ENCODE measurements at places on chromosomes 5 and 9. TPM values are rescaled to one million over a fixed set of nuclear protein-coding genes. Genes with fewer than 3 reads are reported as not detected.

Gene SH3RF2
- total RNA-seq, result 2.7 TPM

Gene CCNO
- 0.67 TPM for total RNA-seq

Gene PCDHGA8
- 0.59 TPM for total RNA-seq

DNA sequence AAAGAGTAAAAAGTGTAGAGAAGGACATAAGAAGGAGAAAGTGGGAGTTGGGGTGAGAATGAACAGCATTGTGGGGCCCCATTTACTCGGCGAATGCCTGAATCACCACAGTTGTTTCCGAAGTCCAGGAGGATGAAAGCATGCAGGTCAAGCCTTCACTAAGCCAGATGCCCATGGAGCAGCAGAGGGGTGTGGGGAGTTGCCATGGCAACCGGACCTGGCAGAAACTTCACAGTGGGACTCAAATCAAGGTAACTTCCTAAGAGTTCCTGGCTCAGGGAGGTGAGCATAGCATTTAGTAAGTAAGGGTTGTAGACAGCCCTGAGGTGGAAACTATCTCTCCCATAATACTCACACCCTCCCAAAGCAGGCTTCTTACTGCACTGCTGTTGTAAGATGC lies 357.1 kb downstream of the TRIM32 start:
- no peaks in the 10 kb centered on the region for H3K36me3 ChIP-seq
- H3K4me1 ChIP-seq, result no peaks in the 10 kb centered on the region
- DNase-seq, result no peak
- no peak overlapping the region for H3K27ac ChIP-seq
- no peaks in the 10 kb centered on the region for H3K27me3 ChIP-seq
- no peak overlapping the region for H3K4me3 ChIP-seq

DNA sequence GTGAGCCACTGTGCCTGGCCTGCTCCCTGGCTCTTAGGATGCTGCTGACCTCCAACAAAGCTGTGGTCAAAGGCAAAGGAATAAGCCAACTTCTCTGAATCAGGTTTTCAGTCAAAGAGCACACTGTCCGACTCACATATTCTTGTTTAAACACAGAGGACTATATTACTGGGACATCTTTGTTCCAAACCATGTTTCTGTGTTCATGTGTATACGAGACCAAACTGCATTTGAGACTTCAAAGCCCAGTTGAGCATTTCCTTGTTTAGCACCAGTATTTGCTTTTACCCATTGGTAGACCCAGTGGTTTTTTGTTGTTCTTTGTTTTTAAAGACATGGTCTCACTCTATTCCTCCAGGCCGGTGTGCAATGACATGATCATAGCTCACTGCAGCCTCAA lies 100.2 kb downstream of the SCAI start:
- no peak for DNase-seq
- no peak overlapping the region for H3K27ac ChIP-seq
- no peaks in the 10 kb centered on the region for H3K4me1 ChIP-seq

DNA sequence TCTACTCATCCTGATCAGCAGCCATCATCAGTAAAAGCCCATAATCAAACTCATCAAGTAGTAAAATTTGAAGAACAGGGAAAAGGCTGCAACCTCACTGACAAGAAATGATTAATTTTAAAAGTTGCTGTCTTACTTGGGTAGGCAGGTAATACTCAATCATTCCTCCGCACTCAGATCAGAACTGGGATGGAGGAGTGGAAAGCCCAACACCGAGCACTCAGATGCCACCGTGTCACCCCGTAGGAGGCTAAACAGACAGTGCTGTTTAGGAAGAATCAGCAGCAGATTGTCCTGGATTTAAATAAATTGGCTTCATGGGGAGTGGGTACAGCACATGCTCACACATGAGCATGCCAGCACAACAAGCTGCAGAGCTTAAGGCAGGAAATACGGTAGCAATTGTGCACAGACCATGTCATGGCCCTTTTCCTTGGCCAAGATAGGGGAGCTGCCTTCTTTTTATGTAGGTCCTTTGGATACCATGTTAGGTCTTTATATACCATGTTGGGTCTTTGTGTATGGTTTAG lies 92.6 kb upstream of the CDH6 start:
- no peaks in the 10 kb centered on the region for H3K27me3 ChIP-seq
- H3K4me3 ChIP-seq, result no peak overlapping the region
- no peaks in the 10 kb centered on the region for H3K36me3 ChIP-seq

DNA sequence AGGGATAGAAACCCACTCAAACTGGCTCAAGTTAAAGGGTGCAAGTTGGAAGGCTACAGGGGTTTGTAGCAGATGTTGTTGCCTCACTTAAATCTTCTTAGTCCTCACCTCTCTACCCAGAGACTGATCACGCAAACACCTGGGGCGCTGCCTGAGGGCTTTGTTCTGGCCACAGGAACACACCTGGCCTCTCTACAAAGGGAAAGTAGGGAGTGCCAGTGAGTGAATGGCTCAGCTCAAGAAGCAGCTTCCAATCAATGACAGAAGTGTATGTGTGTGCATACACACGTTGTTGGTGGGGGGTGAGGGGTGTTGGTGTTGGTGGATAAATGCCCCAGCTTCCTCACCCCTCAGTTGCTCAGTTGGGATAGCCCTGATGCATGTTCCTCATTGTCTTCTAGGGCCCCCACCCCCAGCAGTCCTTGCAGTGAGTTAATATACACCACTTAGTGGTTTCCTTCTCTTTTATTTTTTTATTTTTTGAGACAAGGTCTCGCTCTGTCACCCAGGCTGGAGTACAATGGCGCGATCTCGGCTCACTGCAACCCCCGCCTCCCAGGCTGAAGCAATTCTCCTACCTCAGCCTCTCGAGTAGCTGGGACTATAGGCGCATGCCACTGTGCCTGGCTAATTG lies 30.6 kb upstream of the CTNNA1 start:
- H3K4me1 ChIP-seq, result no peaks in the 10 kb centered on the region
- no peak for DNase-seq
- no peaks in the 10 kb centered on the region for H3K27me3 ChIP-seq
- no peak overlapping the region for H3K27ac ChIP-seq

- H3K36me3 ChIP-seq, result no peaks in the 10 kb centered on the region
- no peak overlapping the region for H3K4me3 ChIP-seq
- H3K27me3 ChIP-seq, result no peaks in the 10 kb centered on the region
- H3K27ac ChIP-seq, result no peak overlapping the region
- no peak for DNase-seq
These were observed 86.8 kb downstream of the NRG2 start for GRCh38 chr5:139956342-139956741.

- H3K27me3 ChIP-seq, result no peaks in the 10 kb centered on the region
- no peaks in the 10 kb centered on the region for H3K36me3 ChIP-seq
- H3K27ac ChIP-seq, result no peak overlapping the region
- no peak for DNase-seq
- no peaks in the 10 kb centered on the region for H3K4me1 ChIP-seq
- no peak overlapping the region for H3K4me3 ChIP-seq
These were observed 112.2 kb downstream of the TEX10 start for GRCh38 chr9:100240512-100240911.

GRCh38 chr5:27041372-27041771 lies 3.0 kb upstream of the CDH9 start:
- H3K27ac ChIP-seq, result no peak overlapping the region
- H3K4me3 ChIP-seq, result no peak overlapping the region
- H3K4me1 ChIP-seq, result no peaks in the 10 kb centered on the region
- no peaks in the 10 kb centered on the region for H3K36me3 ChIP-seq
- H3K27me3 ChIP-seq, result no peaks in the 10 kb centered on the region
- no peak for DNase-seq

- DNase-seq, result no peak
- H3K4me1 ChIP-seq, result no peaks in the 10 kb centered on the region
- H3K27me3 ChIP-seq, result no peaks in the 10 kb centered on the region
These were observed 99.8 kb upstream of the MAP1B start for GRCh38 chr5:72007336-72008111.

DNA sequence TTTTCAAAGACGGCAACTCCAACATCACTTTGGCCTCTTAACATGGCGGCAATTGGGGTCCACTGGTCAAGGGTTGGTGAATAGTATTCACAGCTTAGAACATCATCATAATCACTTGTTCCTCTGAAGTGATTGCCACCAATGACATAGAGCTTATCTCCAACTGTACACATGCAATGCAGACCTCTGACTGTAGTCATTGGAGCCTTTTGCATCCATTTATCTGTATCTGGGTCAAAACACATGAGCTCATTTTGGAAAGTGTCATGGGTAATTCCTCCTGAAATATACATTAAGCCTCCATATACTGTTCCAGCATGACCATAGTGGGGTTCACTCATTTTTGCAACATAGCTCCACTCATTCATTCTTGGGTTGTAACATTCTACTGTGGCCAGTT lies 2.0 kb downstream of the KLHL9 start:
- no peaks in the 10 kb centered on the region for H3K36me3 ChIP-seq
- H3K4me1 ChIP-seq, result peaks cover 8% of the 10 kb centered on the region
- no peak overlapping the region for H3K4me3 ChIP-seq
- H3K27me3 ChIP-seq, result no peaks in the 10 kb centered on the region

Measured in uterus (tissue), 4 donors.